ENCODE measurements at places on chromosomes 3 and 15. TPM values are rescaled to one million over a fixed set of nuclear protein-coding genes. Genes with fewer than 3 reads are reported as not detected.

- DNase-seq = no peak
These were observed 72.0 kb upstream of the P3H2 start for GRCh38 chr3:190192739-190193138.

- DNase-seq = no peak
These were observed 1.4 kb downstream of the CA12 start for GRCh38 chr15:63380151-63380807.

GRCh38 chr3:163766112-163766511 is 1312.2 kb downstream of the SI start:
- no peak for DNase-seq

The LXN gene
- 11.5 TPM for total RNA-seq

The C3orf70 gene
- 0.06 TPM for total RNA-seq

GRCh38 chr3:132606085-132606484 is 9.0 kb downstream of the ACKR4 start:
- DNase-seq = no peak

- DNase-seq = no peak
These were observed 9.6 kb downstream of the NEK11 start for GRCh38 chr3:131036200-131036816.

DNA sequence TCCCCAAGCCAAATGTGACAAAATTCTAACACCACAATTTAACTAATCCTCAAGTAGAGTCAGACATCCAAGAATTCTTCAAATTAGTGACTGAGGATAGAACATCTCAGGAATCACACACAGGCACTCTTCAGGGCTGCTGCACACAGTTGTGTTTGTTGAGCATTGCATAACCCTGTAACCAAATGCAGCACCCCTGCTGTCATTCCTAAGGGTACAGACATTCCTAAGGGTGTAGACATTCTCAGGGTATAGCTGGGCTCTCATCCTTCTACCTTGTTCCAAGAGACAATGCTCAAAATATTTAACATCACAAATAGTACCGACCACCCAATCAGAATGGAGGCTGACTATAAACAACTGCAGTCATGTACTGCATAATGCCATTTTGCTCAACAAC is 107.1 kb upstream of the UBE2E2 start:
- DNase-seq = no peak

The ZNF80 gene
- total RNA-seq = 0.10 TPM

The GALNT15 gene
- not detected for total RNA-seq

DNA sequence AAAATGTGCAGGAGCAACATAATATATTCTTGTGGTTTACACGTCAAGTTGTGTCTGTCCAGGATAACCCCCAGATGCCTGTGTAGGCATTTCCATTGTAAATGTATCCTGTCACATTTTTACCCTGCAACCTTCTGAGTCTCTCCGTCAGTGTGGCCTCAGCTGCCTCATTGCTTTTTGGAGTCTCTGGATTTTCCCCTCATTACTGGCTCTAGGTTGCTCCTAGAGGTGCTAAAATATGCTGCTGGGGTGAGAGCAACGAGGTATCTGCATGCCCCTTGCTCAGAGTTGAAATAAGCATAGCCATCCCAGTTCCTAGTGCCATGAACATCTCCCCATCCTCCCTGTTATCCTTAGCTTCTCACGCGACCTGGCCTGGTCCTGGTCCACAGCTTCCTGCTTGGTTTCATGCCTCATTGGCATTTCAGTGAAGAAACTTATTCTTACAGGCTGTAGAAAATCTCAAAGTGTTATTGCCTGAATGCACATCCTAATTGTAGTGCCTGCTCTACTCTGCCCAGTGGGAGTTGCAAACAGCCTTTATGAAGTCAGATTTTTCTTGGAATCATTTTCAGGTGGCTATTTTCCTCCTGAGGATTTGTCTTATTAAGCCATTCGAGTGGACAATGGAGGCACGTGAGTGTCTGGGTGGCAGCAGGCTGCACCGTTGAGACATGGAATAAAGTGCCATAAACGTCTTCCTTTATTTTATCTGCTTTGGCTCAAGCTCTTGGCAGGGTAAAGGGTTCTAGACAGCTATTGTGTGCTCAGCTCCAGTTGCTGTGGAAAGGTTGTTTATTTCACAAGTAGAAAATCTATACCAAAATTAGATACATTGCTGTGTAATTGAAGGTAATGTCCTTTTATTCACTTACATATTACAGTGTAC is 33.2 kb downstream of the OXNAD1 start:
- no peak for DNase-seq

DNA sequence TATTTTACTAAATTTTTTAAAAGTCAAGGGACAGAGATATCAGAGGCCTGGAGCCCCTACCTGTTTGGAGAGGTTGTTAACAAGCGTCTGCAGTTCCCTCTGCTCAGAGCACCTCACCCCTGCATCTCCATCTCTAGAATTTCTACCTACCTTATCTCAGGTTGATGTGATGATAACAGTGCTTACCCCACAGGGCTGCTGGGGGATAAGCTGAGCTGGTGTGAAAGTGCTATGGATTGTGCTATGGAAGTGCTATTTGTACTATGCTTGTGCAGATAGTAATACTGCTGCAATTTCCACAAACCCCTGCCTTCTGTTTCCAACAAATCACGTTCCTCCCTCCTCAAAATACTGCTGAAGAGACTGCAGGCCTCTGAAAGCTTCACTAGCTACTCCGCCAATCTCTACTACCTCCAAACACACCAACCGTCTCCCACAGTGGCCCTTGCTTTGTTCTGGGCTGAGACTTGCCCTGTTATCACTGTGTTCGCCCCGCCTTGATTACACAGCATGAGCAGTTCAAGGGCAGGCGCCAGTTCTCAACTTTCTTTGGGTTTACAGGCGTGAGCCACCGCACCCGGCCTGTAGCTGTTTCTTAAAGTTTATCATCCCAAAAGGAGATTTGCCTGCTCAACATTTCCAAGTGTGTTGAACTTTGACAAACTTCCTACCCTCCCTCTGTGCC is 28.4 kb upstream of the PARL start:
- DNase-seq = no peak

GRCh38 chr15:31559786-31560185 is 233.2 kb downstream of the KLF13 start:
- no peak for DNase-seq

- DNase-seq = no peak
These were observed 68.7 kb upstream of the CGNL1 start for GRCh38 chr15:57307527-57308169.

The KBTBD13 gene
- not detected for total RNA-seq

The DRD3 gene
- total RNA-seq = not detected

DNA sequence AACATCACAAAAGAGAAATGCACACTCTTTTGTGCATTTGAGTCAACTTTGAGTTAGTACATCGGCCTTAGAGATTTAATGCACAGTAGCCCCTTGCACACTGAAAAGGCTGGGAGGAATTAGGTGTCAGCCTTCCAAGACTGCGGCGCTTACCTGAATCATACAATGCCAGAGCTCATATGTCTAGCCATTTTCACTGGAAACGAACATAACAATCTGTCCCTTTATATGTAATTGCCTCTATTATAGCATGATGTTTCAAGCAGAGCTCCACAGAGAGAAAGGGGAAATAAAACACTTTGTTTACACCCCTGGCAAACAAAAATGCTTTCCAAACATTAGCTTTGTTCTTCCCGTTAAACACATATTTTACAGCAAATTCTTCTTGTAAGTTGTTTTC is 315.7 kb upstream of the SLCO3A1 start:
- DNase-seq = no peak

The NCKIPSD gene
- 41.5 TPM for total RNA-seq

GRCh38 chr15:55970286-55970685 is 23.1 kb downstream of the NEDD4 start:
- DNase-seq = no peak

- no peak for DNase-seq
These were observed 18.3 kb downstream of the STIMATE start for GRCh38 chr3:52879090-52879489.

- no peak for DNase-seq
These were observed 15.7 kb downstream of the GK5 start for GRCh38 chr3:142209655-142210054.

- DNase-seq = no peak
These were observed 488.7 kb upstream of the TPRG1 start for GRCh38 chr3:188683032-188683521.

The FMN1 gene
- total RNA-seq = 0.04 TPM

DNA sequence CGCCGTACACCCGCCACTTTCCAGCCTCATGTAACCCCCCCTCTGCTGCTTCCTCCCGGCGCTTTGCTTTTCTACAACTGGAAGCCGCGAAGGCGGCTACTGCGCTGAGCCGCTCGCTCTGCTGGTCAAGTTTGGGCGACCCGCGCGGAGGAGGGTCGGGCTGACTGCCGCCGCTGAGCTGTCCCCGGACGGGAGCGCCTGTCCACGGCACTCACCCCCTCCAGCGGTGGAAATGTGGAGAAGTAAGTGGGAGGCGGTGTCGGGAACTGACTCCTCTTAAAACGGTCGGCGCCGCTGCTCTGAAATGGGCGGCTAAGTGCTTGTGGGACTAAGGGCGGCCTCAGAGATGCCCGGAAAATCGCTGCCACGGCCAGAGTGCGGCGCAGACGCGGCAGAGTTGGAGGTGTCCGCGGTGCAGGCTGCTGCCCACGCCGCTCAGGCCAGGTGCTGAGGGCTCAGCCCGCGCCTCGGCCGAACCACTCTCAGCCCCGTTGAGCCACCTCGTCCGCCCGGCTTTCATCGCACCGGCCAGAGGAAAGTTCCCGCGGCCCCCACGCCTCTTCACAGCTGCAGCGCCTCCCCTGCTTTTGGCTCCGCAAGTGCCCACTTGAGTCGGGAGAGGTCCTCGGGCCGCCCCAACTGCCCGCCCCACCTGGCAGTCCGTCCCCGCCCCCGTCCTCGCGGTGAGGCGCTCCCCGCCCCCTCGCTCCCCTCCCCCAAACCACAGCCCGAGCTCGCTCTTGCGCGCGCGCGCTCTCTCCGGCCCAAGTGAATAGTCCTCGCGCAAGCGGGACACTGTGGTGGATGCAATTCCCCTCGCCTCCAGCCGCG is at the start of gene EPHA6:
Gene EPHA6 (plus strand): TSS at position 775 of the 831 bp plus-strand sequence.
- DNase-seq = no peak

- DNase-seq = no peak
These were observed 860.1 kb downstream of the MCTP2 start for GRCh38 chr15:95091444-95091843.

DNA sequence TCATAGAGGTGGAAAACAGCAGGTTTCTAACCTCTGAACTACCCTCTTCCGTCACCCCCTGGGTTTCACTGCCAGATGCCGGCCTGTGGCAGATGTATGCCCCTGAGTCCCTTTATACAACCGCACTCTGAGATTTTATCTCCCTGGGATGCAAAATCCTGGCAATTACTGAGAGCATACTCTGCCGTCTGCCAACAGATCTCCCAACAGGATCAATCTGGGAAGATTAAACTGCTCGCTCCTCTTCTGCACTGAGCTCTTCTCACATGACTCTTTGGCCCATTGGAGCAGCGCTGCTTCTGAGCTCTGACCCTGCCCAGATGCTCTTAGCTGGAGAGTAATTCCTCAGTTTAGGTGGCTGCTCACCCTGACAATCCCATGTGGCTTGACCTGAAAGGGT is 133.2 kb downstream of the LIPC start:
- no peak for DNase-seq

GRCh38 chr3:139286825-139287224 is 57.0 kb upstream of the MRPS22 start:
- no peak for DNase-seq

GRCh38 chr3:42654331-42655201 is 1.1 kb downstream of the ZBTB47 start:
- no peak for DNase-seq

DNA sequence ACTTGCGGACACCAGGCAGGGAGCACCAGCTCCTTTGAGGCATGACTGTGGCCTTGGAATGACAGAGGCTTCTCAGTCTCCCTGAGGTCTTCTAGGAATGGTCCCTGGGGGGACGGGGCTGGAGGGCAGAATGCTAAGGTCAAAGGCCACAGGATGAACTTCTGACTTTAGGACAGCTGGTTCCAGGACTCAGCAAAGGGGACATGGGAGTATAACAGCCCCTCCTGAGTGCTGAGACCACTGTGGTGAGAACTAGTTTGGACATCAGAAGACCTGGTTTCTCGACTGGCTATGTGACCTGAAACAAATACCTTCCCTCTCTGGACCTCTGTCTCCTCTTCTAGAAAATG is 17.8 kb downstream of the ITGA11 start:
- no peak for DNase-seq

DNA sequence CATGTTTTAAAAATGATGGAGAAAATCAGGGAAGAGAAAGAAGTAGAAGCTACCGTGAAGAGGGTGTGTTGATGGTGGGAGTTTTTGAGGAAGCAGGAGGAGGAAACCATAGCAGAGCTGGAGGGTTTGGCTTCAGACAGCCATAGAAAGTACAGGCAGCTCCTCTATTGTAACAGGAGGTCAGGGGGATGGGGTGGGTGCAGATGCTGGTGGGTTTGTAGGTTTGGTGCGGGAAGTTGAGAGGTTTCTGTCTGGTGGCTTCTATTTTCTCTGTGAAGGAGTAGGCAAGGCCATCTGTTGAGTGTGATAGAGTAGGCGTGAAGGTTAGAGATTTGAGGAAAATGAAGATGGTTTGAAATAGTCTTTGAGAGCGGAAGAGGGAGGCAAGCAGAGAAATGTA is 97.7 kb upstream of the TBC1D5 start:
- no peak for DNase-seq

The A4GNT gene
- not detected for total RNA-seq

DNA sequence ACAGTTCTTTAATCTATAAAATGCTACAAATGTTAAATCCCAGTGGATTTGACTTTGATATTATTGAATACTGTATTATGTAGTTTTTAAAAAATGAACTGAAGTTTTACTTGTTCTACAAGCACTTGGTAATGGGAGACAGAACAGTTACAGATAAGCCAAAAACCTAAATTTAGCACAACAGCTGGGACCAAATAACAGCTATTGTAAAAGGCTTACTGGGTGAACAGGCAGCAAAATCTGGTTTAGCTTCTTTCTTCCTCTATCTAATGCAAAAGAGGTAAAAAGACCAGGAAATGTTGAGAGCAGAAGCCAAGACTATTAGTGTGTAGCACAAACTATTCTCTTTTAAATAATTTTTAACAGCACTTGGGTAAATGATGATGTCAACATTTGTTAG is 1.6 kb upstream of the ATOSA start:
- no peak for DNase-seq

GRCh38 chr3:101876142-101876541 is 26.8 kb downstream of the NFKBIZ start:
- no peak for DNase-seq

- no peak for DNase-seq
These were observed 36.6 kb downstream of the HERC1 start for GRCh38 chr15:63797116-63797515.

GRCh38 chr3:187025656-187026316 is 95.5 kb downstream of the ST6GAL1 start:
- peak; percentile 36 for DNase-seq
